Omental fat pad (tissue), 4 donors: ENCODE measurements at places on chromosomes 5 and 9.

DNA sequence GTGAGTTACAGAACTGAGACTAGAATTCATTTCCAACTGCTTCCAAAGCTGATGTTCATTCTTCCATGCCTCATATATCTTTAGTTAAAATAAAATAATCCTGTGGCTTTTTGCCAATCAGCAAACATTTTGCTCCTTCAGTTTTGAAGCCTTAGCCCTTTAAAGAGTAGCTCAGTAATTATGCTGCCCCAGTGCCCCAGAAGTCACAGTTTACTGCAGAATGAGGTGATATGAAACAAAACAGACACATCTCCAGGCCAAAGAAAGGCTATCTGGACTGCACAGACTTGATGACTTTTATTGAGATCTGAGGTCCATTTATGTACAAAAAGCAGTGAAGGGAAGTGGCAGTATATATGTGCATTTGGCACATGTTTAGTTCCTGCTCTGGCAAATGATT is 285.8 kb upstream of the ZNF462 start:
- no peak for DNase-seq

DNA sequence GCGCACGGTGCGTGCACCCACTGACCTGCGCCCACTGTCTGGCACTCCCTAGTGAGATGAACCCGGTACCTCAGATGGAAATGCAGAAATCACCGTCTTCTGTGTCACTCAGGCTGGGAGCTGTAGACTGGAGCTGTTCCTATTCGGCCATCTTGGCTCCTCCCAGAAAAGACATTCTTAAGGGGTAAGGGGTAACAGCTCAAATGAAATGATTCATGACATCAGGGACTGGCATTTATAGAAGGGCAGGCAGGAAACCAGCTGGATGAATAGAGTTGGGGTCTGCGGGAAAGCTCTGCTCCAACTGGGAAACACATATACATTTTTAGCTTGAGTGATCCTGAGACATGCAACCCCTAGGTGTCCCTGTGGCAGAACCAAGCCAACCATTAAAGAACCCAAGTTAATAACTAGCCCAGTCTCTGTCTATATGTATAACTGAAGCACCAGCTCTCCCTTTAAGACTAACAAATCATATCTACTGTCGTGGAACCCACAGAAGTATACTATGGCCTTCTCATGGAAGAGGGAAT is 119.3 kb downstream of the LMNB1 start:
- no peak for DNase-seq

- DNase-seq = no peak
Observed at GRCh38 chr5:150235500-150235854, 45.6 kb downstream of the SLC6A7 start.

- no peak for DNase-seq
Observed at GRCh38 chr9:95025213-95026147, 292.0 kb downstream of the FANCC start.

DNA sequence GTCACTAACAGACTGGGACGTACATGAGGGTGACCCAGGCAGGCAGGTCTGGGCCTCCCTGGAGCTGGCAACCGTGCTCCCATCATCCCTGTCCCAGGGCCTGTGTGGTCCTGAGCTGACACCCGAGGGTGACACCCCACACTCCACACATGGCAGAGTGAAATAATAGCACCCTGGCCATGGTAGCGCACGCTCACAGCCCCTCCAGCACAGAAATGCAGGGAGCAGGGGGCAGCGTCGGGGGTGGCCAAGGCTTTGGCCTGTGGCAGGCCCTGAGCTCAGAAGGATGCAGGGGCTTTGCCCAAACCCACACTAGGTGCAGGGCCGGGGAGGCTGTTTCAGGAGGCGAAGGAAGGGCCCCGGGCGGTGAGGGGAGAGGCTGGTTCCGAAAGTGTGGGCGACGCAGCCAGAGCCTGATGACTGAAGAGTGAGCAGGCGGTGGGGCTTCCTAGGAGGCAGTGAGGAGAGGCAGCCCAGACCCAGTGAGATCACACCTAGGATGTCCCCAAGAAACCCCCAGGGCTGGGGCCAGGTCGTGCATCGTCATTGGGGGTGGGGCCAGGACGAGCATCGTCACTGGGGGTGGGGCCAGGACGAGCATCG is 12.9 kb downstream of the OR2V2 start:
- no peak for DNase-seq

- no peak for DNase-seq
Observed at GRCh38 chr9:19271081-19271480, 40.6 kb downstream of the DENND4C start.

- DNase-seq = no peak
Observed at GRCh38 chr5:132540149-132540548, 3.2 kb downstream of the IL5 start.

- DNase-seq = no peak
Observed at GRCh38 chr9:96495341-96495740, 45.4 kb downstream of the HABP4 start.

- no peak for DNase-seq
Observed at GRCh38 chr9:69931340-69931739, 110.7 kb downstream of the CFAP95 start.

- DNase-seq = no peak
Observed at GRCh38 chr5:116377276-116378006, 197.2 kb downstream of the SEMA6A start.

- peak; percentile 54 for DNase-seq
Observed at GRCh38 chr5:119435436-119436132, 16.7 kb upstream of the HSD17B4 start.

- no peak for DNase-seq
Observed at GRCh38 chr9:69574057-69574456, 98.1 kb downstream of the APBA1 start.

DNA sequence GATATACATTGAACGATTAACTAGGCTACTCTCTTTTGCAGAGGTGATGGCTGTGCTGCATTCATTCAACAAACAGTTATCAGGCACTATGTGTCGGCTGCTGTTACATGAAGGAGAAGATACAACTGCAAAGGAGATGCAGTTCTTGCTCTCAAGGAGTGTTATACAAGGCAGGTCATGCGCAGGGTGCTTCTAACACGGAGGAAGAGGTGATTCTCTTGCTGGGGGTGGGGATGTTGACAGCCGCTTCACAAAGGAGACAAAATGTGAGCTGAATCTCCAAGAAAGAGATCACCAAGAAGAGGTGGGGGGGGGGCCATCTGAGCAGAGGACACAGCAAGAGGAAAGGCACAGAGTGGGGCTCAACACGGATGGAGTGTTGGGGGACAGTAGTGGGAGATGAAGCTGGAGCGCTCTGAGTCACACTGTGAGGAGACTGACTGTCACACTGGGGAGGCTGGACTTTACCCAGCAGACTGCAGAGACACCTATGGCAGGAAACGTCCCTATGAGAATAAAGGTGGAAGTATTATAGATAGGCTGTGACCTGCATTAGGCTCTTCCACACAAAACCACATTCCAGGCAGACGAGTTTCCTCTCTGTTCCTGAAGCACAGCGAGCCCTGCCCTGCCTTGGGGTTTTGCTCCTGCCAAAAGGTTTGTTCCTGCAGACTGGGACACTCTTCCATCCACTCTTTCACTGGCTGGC is 20.9 kb downstream of the NDUFA8 start:
- no peak for DNase-seq

DNA sequence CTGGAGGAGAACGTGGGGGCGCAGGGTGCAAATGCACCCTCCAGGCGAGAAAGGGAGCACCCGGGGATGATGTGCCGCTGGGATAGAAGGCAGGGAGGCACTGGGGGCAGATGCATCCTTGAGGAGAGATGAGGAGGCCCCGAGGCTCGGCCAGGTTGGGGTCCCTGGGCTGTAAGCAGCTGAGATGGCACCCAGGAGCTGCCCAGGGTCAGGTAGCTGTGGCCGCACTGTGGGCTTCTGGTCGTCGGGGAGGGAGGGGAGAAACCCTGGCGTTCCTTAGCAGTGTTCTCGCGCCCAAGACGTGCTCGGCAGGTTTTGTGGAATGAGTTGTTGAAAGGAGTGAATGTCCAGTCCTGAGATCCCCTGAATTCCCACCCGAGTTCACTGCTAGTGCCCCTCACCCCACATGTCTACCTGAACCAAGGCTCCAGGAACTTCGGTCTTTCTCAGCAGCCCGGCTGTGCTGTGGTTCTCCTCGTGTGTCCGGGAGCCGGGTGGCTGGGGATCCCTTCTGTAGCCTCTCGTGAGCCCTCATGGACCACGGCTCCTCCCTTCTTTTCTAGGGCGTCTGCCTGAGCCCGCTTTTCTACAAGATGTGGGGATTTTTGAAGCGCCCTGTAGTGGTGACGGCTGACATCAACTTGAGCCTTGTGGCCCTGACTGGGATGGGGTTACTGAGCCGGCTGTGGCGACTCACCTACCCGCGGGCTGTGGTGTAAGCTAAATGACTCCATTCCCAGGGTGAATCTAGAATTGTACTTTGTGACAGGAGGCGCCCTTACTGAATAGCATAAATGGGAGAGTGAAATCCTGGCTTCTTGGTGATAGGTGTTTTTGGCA is 1.1 kb downstream of the POMT1 start:
- no peak for DNase-seq

DNA sequence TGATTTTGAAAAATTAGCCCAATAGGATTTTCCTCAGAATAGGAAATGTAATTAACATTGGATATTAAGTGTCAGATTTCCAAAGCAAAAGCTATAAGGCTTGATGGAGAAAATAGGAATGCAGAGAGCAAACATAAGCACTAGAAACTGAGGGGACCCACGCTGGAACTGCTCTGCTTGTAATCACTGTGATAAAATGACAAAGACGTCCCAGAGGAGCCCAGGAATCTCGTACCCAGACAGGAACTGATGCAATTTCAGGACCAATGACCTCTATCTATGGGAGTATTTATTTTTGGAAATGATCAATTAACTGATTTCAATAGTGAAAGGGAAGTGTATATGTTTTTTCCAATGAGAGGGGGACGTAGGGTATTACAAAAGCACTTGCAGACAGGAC is 714.5 kb upstream of the WWC1 start:
- no peak for DNase-seq

DNA sequence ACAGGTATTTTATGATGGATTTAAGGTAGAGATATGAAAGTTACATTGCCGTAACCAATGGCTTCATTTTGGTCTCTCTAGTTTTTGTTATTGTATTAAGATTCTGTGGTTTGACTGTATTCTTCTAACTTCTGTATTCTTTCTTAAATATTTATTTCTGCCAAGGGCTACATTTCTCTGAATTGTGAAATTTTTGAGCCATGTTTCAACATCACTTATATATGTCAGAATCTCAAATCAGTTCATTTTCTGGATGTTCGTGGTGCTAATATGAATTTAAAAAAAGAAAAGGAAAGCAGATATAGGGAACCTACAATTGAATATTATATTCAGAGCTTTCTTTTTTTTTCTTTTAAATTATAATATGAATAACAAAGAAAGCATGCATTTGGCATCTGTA is 142.7 kb downstream of the ANXA1 start:
- no peak for DNase-seq

GRCh38 chr9:114180696-114181606 is 25.6 kb downstream of the COL27A1 start:
- DNase-seq = no peak
